ENCODE measurements at places on chromosomes 4 and X. TPM values are rescaled to one million over a fixed set of nuclear protein-coding genes. Genes with fewer than 3 reads are reported as not detected.

The SLC6A14 gene
- not detected for polyA plus RNA-seq

The TRIM75 gene
- polyA plus RNA-seq, result not detected

The DMD gene
- polyA plus RNA-seq, result 41.9 TPM

The SNCA gene
- polyA plus RNA-seq, result 2.5 TPM

The BCAP31 gene
- polyA plus RNA-seq, result 82.2 TPM

The KLHL13 gene
- polyA plus RNA-seq, result 2.8 TPM

The CXCR3 gene
- polyA plus RNA-seq, result 0.15 TPM

The CDX4 gene
- polyA plus RNA-seq, result not detected

The GRIA3 gene
- polyA plus RNA-seq, result 0.22 TPM

The FHDC1 gene
- 0.19 TPM for polyA plus RNA-seq

The AWAT2 gene
- polyA plus RNA-seq, result not detected

The NKAP gene
- 8.6 TPM for polyA plus RNA-seq

The ARHGAP6 gene
- polyA plus RNA-seq, result 3.1 TPM

The RHOXF2B gene
- not detected for polyA plus RNA-seq

The HPGDS gene
- 0.73 TPM for polyA plus RNA-seq

The IL15 gene
- polyA plus RNA-seq, result 19.6 TPM

The CWH43 gene
- polyA plus RNA-seq, result not detected

The NHS gene
- 0.20 TPM for polyA plus RNA-seq

The CLDN22 gene
- not detected for polyA plus RNA-seq

The ZNF157 gene
- polyA plus RNA-seq, result 0.03 TPM

The PAK3 gene
- under 0.01 TPM for polyA plus RNA-seq

The ADH7 gene
- polyA plus RNA-seq, result not detected

The OTUD6A gene
- not detected for polyA plus RNA-seq

The TKTL1 gene
- polyA plus RNA-seq, result 5.7 TPM

The ADGRG4 gene
- polyA plus RNA-seq, result not detected

The KLB gene
- polyA plus RNA-seq, result 0.29 TPM

The AMOT gene
- polyA plus RNA-seq, result 1.7 TPM

The CXCL3 gene
- polyA plus RNA-seq, result 1.1 TPM

The USP17L25 gene
- not detected for polyA plus RNA-seq

The TBC1D25 gene
- 6.1 TPM for polyA plus RNA-seq

The PNCK gene
- 2.0 TPM for polyA plus RNA-seq

The GAGE12J gene
- not detected for polyA plus RNA-seq

The OPRPN gene
- not detected for polyA plus RNA-seq

The NWD2 gene
- polyA plus RNA-seq, result not detected

The DCX gene
- not detected for polyA plus RNA-seq
